ENCODE measurements at places on chromosomes 7 and 10. TPM values are rescaled to one million over a fixed set of nuclear protein-coding genes. Genes with fewer than 3 reads are reported as not detected.

Gene CALHM2
- total RNA-seq, result 11.2 TPM

Gene CALML3
- total RNA-seq, result not detected

GRCh38 chr7:95684505-95684904 lies 87.8 kb upstream of the DYNC1I1 start:
- DNase-seq, result no peak
- H3K4me1 ChIP-seq, result peaks cover 8% of the 10 kb centered on the region
- H3K36me3 ChIP-seq, result no peaks in the 10 kb centered on the region
- H3K27ac ChIP-seq, result no peak overlapping the region
- H3K27me3 ChIP-seq, result no peaks in the 10 kb centered on the region

GRCh38 chr10:14306190-14306589 lies 24.5 kb downstream of the FRMD4A start:
- H3K27ac ChIP-seq, result no peak overlapping the region
- H3K27me3 ChIP-seq, result peaks cover 37% of the 10 kb centered on the region
- H3K36me3 ChIP-seq, result no peaks in the 10 kb centered on the region
- no peak overlapping the region for H3K4me3 ChIP-seq

GRCh38 chr10:89909752-89910151 lies 208.4 kb downstream of the KIF20B start:
- H3K36me3 ChIP-seq, result no peaks in the 10 kb centered on the region
- H3K4me1 ChIP-seq, result no peaks in the 10 kb centered on the region
- no peak overlapping the region for H3K4me3 ChIP-seq
- DNase-seq, result no peak

- H3K36me3 ChIP-seq, result no peaks in the 10 kb centered on the region
- peaks cover 23% of the 10 kb centered on the region for H3K4me1 ChIP-seq
- H3K27me3 ChIP-seq, result no peaks in the 10 kb centered on the region
- H3K27ac ChIP-seq, result peak overlapping the region; percentile 18
- no peak for DNase-seq
These were observed 37.5 kb downstream of the HK1 start for GRCh38 chr10:69315610-69316312.
